Pancreas (tissue), 10 donors: ENCODE measurements at places on chromosomes 11 and 22. TPM values are rescaled to one million over a fixed set of nuclear protein-coding genes. Genes with fewer than 3 reads are reported as not detected.

GRCh38 chr11:95432714-95433503, 201.9 kb upstream of the SESN3 start:
- no peaks in the 10 kb centered on the region for H3K4me1 ChIP-seq
- H3K4me3 ChIP-seq: no peak overlapping the region
- no peak for DNase-seq
- H3K36me3 ChIP-seq: no peaks in the 10 kb centered on the region
- no peak overlapping the region for H3K27ac ChIP-seq

GRCh38 chr11:114316980-114317786, 21.0 kb downstream of the NNMT start:
- no peaks in the 10 kb centered on the region for H3K27me3 ChIP-seq
- H3K27ac ChIP-seq: no peak overlapping the region
- no peak overlapping the region for H3K4me3 ChIP-seq
- no peak for DNase-seq

- no peak for DNase-seq
- H3K36me3 ChIP-seq: no peaks in the 10 kb centered on the region
- no peaks in the 10 kb centered on the region for H3K4me1 ChIP-seq
These were observed 328.3 kb downstream of the FAT3 start for GRCh38 chr11:92552942-92553341.

DNA sequence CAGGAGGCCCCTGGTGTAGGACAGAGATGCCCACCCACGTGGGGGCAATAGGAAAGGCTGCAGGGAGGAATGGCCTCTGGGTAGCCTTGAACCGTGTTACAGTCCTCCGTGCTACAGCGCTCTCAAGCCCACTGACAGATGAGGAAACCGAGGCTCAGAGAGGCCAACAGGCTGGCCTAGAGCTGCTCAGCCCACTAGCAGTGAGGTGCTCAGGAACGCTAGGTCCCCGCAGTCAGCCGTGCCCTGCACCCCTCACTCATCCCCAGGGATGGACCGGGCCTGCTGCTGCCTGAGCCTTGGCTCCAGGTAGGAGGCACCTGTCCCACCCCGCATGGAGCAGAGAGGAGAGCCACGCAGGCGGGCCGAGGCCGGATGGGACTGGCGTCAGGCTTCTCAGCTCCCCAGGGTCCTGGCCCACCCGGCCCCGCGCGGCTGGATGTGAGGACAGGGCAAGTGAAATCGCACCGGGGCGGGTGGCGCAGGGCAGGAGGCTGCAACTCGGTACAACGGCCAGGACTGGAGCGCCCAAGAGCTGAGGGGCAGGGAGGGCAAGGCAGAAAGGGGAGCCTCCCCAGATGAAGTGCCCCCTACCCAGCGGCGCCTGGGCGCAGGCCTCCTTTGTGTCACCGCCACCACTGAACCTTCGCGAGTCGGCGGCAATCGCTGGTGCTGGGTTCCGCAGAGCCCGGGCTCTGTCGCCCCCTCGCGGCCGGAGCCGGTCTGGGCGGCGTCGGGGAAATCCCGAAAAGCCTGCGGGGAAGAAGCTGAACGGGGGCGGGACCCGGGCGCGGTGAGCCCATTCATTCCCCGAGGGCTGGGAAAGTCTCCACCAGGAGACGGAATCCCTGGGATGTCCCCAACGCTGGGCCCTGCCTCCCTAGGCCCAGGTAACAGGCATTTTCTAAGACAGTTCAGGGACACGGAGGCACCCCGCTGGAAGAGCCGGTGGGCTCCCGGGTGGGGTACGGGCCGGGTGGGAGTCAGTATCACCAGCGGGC, 8.4 kb upstream of the SLC2A11 start:
- H3K4me3 ChIP-seq: peak overlapping the region; percentile 18
- peak; percentile 88 for DNase-seq
- H3K27me3 ChIP-seq: no peaks in the 10 kb centered on the region
- H3K27ac ChIP-seq: no peak overlapping the region
- H3K4me1 ChIP-seq: peaks cover 5% of the 10 kb centered on the region

The GTF2H1 gene
- 13.9 TPM for total RNA-seq

The PLEKHB1 gene
- 11.8 TPM for total RNA-seq
